Thyroid gland (tissue), 4 donors: ENCODE measurements at places on chromosomes 2 and 18. TPM values are rescaled to one million over a fixed set of nuclear protein-coding genes. Genes with fewer than 3 reads are reported as not detected.

RAB6C gene
- total RNA-seq = 0.40 TPM

- no peak overlapping the region for H3K4me3 ChIP-seq
- DNase-seq = no peak
- no peaks in the 10 kb centered on the region for H3K36me3 ChIP-seq
These were observed 104.7 kb downstream of the TSN start for GRCh38 chr2:121860033-121860757.

DCDC2C gene
- 1.5 TPM for total RNA-seq

PARD6G gene
- 49.9 TPM for total RNA-seq

TEKT4 gene
- not detected for total RNA-seq

ANTXR1 gene
- 83.8 TPM for total RNA-seq

DNA sequence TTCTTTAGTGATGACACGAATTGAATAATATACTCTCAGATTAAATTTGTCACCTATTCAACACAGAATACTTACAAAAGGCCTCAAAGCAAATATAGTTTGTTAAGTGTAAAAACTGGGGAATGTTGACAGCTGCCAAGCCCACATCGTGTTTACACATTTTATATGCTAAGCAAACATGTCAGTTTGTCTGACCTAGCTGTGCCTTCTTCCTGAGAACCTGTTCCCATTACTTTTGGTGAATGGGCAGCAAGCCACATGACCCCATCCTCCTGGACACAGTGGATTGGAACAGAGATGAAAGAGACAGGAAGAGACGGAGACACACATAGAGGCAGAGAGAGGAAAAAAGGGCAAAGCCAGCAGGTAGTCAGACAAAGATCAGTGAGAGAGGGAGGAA lies 22.9 kb upstream of the CUL3 start:
- H3K27ac ChIP-seq = no peak overlapping the region
- no peak for DNase-seq
- H3K4me1 ChIP-seq = no peaks in the 10 kb centered on the region
- H3K4me3 ChIP-seq = no peak overlapping the region
- no peaks in the 10 kb centered on the region for H3K27me3 ChIP-seq
- no peaks in the 10 kb centered on the region for H3K36me3 ChIP-seq

CYBRD1 gene
- total RNA-seq = 490 TPM

GRCh38 chr2:76314271-76315020 lies 603.7 kb upstream of the GCFC2 start:
- H3K4me3 ChIP-seq = no peak overlapping the region
- H3K27me3 ChIP-seq = no peaks in the 10 kb centered on the region
- no peak for DNase-seq
- H3K4me1 ChIP-seq = no peaks in the 10 kb centered on the region
